ENCODE measurements at places on chromosomes 11 and 22.

GRCh38 chr22:49770547-49771265, 57.0 kb downstream of the BRD1 start:
- DNase-seq: no peak

DNA sequence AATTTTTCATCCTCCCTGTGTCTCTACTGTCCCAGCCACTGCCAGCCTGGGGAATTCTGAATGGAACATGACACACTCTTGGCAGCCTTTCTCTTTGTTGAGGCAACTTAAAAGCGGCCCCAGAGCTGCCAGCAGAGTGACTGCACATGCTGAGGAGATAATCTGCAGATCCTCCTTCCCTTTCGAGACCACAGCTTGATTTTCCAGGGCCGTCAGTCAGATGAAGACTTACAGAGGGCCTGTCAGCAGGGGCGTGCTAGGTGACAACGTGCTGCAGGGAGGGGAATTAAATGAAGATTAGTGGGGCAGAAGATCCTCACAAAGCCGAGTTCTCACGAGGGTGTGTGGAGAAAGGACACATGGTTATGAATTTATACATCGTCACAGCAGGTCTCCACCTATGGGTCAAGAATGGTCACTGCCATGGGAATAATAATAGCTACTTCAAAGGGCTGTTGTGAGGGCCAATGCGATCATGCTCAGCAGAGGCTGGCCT, 193.5 kb upstream of the PITPNB start:
- no peak for DNase-seq

GRCh38 chr11:7314811-7315604, 63.3 kb downstream of the SYT9 start:
- no peak for DNase-seq

GRCh38 chr22:36068776-36069344, 40.2 kb upstream of the RBFOX2 start:
- DNase-seq: no peak

Data from stimulated activated CD4-positive, alpha-beta T cell treated with anti-CD3 and anti-CD28 coated beads, Interleukin-15, amount 100 ng/mL, for 24 hours (primary cell).